ENCODE measurements at places on chromosomes 5 and 9.

DNA sequence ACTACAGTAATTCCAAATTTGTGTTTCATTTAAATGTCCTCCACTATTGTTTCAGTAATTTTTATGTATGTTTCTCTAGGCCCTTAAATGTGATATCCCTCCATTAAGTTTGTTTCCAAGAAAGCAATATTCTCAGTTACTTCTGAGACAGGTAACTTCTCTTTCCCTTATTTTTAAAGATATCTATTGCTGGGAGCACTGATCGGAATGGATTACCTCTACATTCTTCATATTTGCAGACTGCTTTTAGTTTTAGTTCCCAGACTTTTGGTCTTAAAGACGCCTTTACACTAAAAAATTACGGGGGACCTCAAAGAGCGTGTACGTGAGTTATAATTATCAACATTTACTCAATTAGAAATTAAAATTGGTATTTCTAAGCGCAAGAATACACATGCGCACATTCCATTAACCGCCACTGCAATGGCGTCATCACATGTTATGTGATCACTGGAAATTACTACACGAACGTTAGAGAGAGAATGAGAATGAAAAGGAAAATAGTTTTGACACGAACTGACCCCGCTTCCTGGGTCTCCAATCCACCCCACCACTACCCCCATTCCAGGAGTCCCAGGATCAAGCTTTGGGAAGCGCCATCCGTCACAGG, 519 bp upstream of the RAD50 start:
- DNase-seq, result no peak

DNA sequence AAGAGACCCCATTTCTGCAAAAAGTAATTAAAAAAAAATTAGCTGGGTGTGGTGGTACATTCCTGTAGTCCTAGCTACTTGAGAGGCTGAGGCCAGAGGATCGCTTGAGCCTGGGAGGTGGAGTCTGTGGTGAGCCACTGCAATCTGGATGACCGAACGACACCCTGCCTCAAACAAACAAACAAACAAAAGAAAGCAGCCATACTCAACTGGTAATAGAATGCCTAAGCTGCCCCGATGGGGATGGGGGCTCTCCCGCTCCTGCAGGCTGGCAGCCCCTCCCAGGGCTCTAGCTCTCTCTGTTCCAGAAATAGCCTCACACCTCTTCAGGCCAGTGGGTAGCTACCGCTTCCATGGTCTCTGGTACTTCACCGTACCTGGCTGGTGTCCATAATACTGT, 241.8 kb downstream of the FANCC start:
- no peak for DNase-seq

- DNase-seq, result peak; percentile 97
Measured at GRCh38 chr9:69180670-69181069, 6.6 kb downstream of the TJP2 start.

DNA sequence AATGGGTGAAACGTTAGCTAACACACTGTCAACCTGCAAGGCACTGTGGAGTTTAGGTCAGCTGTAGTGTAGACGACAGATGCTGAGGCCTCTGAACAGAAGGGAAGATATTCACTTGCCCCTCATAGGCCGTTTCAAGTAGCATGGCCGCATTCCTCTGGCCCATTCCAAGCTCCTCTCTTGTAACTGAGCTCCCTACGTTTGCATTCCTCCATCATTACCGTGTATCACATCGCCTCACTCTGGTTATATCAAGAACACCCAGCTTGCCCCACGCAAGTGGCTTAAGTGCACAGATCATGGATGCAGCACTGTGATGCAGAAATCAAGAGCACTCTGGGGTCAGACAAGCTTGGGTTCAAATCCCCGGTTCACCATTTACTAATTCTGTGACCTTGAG, 43.3 kb downstream of the PRELID2 start:
- no peak for DNase-seq

GRCh38 chr5:71684309-71684708, 34.8 kb upstream of the CARTPT start:
- no peak for DNase-seq

DNA sequence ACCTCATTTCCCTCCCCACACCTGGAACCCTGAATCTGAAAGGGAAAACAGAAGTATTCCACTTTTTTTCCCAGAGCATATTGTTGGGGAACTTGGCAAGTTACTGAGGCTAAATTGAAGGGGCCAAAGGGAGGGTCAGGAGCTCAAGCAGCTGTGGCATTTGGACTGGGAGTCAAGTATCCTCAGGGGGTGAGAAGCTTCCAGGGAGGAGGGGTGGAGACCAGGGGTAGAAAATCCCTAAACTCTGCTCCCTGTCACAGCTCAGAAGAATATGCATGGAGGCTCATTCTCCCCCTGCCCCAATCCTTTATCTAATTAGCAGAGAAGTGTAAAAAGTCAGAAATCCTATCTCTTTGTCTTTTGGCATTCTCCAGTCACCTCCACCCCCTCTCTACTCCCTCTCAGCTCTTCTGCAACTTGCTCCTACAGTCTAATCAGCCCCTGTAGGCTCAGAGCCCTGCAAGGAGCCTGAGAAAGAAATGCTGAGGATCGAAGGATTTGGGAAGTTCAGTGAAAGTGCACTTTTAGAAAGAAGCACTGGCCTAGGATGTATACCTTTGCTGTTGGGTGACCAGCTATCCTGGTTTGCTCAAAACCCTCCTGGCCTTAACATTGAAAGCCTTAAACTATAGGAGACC, 5.7 kb upstream of the WNT8A start:
- no peak for DNase-seq

DNA sequence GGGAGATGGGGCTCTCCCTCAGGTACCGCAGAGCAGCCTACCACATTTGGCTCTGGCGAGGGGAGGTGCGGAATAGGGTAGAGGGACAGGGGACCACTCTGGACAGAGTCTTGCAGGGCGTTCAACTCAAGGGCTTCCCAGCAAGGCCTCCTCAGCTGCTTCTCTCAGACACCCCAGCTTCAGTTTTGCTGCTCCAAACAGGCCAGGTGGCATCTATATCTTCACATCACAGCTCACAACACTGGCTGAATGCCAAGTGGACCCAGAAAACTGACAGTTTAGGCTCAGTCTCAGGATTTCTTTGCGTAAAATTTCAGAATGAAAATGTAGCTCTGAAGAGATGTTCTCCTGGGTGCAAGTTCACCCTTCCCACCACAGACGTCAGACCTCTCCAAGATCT, 592.6 kb upstream of the ADAMTS16 start:
- no peak for DNase-seq

DNA sequence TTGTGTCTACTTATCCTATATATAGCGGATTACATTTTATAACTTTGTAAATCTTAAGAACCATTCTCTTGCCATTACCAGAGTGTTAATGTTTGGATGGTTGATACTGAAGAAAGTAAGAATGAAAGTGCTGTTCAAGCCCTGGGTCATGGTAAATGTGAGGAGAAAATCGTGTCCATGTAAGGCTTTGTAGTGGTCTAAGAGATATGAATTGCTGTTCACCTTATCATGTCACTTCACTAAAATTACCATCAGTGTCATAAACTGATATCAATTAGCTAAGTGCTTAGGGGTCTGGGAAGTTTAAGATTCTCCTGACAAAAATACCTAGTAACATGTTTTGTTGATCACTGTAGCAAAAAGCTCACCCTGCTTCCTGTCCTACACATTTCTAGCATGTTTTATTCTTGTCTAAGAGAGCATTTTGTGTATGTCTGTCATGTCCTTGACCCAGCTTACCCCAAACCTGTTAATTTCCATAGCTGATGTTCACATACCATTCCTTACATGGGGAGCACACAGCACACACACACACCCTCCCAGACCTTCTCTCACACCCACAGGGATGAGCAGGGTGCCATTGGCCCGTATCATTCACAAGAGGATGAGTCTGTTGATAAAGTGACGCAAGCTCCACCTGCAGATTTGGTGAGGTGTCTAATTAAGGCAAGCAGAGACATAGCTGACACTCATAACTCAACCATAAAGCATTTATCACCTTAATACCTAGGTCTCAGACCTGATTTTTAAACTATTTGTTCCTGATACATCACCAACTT, 125.1 kb upstream of the PAM start:
- no peak for DNase-seq
